ENCODE measurements at places on chromosomes 5 and 9. TPM values are rescaled to one million over a fixed set of nuclear protein-coding genes. Genes with fewer than 3 reads are reported as not detected.

NR2F1 gene
- 0.08 TPM for total RNA-seq

GRCh38 chr5:74974451-74975091, 77.8 kb downstream of the GCNT4 start:
- DNase-seq = peak; percentile 5

GRCh38 chr9:110926828-110927487, 111.3 kb downstream of the LPAR1 start:
- no peak for DNase-seq

GRCh38 chr9:126882746-126883145, 22.3 kb downstream of the ZBTB34 start:
- DNase-seq = no peak

DNA sequence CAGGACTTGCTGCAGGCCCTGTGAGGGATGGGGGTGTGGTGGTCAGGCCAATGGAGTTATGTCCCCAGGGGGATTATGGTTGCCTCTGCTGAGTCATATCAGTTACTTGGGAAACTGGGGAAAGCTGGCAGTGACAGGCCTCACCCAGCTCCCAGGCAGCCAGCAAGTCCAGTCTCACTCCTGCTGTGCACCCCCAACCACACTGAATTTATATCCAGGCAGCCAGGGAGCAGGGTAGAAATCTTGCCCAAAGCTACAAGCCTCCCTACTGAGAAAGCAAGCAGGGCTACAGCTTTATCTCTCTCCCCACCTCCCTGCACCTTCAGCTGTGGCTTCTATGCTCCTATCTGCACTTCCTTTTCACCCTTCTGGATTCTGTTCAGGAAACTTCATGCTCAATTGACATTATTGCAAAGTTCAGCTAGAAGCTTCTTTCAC, 2076.0 kb upstream of the CDH9 start:
- no peak for DNase-seq

DNA sequence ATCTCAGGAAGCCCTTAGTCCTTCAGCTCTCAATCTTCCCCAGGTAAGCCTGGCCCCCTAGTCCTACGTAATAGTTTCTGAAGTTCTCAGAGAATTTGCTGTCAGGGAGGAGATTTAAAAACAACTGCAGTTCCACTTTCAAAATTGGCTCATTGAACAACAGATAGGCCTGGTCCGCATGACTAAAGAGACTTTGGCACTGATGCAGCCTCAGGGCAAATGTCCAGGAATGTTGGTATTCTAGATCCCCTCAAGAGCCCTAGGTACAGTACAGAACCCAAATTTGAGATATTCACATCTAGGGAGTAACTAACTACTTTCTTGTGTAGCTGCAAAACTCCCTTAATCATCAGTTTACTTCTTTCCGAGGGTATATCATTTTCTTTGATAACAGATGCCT, 162.8 kb downstream of the GABRG2 start:
- no peak for DNase-seq

GRCh38 chr9:591292-591691, 250.2 kb upstream of the DMRT1 start:
- DNase-seq = no peak

- DNase-seq = no peak
Observed at GRCh38 chr5:72070529-72070928, 36.7 kb upstream of the MAP1B start.

LIX1 gene
- not detected for total RNA-seq

Measured in activated T-cell treated with anti-CD3 and anti-CD28 coated beads, Interleukin-2, amount 50 U/mL, for 4 hours (primary cell).